Fibroblast of skin of right biceps (primary cell): ENCODE measurements at places on chromosomes 5 and 9.

- peak; percentile 15 for DNase-seq
Measured at GRCh38 chr5:171270136-171270535, 38.9 kb upstream of the TLX3 start.

DNA sequence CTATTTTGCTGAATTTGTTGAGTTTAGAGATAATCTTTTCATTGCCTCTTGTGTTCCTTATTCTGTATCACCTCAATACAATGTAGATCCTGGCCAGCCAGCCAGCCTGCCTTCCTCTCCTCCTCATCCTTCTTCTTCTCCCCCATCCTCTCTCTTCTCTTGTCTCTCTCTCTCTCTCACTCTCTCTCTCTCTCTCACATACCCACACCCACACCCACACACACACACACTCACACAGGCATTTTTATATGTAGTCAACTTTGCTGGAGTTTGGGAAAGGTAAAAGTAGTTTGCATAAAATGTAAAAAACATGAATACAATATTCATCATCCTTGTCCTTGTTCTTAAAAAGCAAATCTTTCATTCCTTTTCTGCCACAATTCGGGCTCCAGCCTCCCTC, 60.5 kb downstream of the ZFAND5 start:
- DNase-seq = no peak

- no peak for DNase-seq
Measured at GRCh38 chr9:121858788-121859187, 207.4 kb downstream of the DAB2IP start.

DNA sequence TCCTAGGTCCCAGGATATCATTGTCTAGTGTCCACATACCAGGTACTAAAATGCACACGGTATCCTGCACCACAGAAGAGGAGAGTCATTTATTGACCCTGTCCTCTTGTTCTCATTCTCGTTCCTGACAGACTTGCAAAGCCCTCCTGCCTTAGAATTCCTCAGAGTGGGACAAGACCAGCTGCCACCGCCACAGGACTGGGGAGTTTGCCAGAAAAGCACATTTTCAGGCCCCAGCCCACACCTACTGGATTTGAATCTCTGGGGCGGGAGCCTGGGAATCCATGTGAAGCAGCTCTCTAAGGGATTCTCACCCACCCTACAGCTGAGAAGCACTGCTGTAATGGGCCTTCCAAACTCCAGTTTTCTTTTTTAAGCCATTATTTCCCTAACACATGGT, 68.0 kb upstream of the FANCC start:
- DNase-seq = no peak

- no peak for DNase-seq
Measured at GRCh38 chr9:5483306-5483705, 27.0 kb upstream of the PDCD1LG2 start.

DNA sequence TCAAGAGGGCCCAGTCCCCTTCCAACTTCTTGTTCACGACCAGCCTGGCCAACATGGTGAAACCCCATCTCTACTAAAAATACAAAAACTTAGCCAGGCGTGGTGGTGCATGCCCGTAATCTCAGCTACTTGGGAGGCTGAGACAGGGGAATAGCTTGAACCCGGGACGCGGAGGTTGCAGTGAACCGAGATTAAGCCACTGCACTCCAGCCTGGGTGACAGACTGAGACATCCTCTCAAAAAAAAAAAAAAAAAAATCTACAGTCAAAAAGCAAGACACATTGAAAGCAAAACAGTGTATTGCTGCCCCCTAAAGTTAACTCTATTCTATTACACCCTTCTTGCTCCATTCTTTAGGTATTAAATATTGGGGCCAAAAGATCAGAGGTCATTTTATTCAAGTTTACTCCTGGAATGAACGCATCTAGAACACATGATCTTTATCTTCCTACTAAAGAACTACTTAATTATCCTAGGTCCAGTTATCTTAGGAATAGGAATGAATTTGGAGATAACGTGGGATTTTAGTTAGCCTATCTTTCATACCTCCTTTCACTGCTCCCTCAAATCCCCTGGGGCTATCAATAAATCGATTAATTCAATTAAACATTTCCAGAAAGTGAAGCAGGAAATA, 2.4 kb downstream of the ATG12 start:
- peak; percentile 57 for DNase-seq

GRCh38 chr9:107153336-107153735, 129.7 kb upstream of the RAD23B start:
- DNase-seq = peak; percentile 48

GRCh38 chr9:129583308-129584038, 37.4 kb downstream of the C9orf50 start:
- no peak for DNase-seq

GRCh38 chr5:170681013-170681433, 102.5 kb upstream of the GABRP start:
- DNase-seq = peak; percentile 53

DNA sequence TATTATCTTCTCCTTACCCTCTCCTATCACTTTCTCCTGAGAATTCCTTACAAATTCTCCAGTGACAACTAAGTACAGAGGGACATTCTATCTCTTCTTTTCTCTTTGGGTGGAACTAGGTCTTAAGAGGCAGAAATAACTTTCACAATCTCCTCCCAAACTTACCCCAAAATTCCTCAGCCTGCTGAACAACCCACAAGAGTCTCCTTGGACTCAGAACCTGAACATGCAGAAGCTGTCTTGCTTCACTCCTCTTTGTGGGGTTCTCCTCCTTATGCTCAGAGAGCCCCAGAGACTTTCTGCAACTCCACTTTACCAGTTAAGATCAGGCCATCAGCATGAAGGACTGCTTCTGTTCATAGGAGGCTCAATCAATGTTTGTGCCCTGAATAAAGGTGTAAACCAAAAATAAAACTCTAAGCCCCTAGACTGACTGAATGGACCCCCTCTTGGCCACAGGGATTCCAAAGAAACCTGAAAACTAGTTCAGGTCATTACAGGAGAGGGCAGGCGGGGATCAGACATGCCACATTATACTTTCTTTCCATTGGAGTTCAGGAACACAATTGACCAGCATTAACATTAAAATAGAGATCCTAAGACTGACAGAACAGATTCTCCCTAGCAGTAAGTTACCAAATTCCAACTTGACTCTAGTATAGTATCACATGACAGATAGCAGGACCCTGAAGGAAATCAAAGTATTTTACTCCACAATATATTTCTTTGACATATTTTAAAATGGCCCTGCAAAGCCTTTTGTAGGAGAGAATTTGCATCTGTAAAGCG, 179.7 kb upstream of the FBXL17 start:
- peak; percentile 28 for DNase-seq

DNA sequence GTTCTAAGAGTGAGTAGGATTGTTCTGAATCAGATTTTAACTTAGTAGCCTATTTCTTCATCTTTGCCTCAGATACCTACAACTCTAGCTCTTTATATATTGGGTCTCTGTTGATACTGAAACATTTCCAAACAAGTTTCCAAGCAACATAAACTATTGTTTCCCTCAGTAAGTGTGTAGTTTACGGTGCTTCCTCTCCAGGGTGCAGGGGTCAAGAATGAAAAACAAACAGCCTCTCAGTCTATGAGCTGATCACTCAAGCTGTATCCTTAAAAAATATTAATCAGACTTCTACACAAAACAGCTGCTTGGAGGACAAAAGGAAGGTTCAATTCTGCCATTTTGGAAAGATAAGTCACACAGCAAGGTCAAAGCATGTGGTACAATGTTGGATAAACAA, 75.0 kb downstream of the ADAMTS12 start:
- peak; percentile 48 for DNase-seq
